ENCODE measurements at places on chromosomes 6 and 20.

GRCh38 chr6:168054765-168055560, 24.0 kb downstream of the FRMD1 start:
- DNase-seq = no peak

GRCh38 chr6:33577106-33577535, 3.0 kb downstream of the BAK1 start:
- no peak for DNase-seq

DNA sequence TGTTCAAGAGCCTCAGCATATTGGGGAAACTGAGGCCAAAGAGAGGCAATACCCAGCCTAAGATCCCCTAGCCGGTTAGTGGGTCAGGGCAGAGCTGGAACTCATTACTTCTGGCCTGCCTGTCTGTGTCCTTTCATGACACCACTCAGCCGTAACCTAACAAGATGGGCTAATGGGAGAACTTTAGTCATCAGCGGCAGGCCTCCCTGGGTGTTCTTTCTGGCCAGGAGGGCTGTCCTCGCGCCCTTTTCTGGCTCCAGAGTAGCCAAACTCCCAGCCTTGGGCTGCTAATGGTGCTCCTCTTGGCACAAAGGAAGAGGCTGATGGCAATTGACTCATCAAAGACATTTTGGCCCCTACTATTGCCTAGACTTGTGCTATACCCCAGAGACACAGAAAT, 76.6 kb downstream of the NCR2 start:
- DNase-seq = no peak

DNA sequence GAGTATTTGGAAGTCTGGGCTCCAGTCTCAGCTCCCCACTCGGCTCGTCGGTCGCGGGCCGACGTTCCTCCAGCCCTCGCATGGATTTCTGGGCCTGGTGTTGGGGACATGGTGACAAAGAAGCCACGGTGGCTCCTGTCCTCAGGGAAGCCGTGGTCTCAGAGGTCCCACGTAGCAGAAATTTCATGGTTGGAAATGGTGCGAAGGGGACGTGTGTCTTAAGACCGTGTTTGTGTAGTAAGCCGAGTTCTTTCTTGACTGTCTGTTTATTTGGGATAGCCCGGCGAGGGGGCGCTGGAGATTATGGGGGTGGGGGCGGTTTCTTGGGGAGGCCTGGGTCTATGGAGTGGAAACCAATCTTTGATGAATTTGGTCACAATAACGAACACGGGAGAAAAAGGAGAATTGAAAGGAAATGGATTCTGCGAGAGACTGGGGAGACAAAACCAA, 23.5 kb upstream of the MAP3K7 start:
- DNase-seq = no peak

DNA sequence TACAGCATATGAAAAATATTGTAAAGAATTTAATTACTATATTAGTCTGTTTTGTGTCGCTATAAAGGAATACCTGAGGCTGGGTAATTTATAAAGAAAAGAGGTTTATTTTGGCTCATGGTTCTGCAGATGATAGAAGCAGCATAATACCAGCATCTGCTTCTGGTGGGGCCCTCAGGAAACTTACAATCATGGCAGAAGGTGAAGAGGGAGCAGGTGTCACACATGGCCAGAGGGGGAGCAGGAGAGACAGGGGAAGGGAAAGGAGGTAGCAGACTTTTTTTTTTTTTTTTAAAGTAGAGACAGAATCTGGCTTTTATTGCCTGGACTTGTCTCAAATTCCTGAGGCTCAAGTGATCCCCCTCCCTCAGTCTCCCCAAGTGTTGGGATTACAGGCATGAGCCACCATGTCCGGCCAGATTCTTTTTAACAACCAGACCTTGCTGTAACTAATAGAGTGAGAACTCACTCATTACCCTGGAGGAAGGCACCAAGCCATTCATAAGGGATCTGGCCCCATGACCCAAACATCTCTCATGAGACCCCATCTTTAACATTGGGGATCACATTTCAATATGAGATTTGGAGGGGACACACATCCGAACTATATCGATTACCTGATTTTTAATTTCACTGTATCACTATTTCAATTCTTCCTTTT, 64.6 kb downstream of the MAN1A1 start:
- DNase-seq = peak; percentile 7

DNA sequence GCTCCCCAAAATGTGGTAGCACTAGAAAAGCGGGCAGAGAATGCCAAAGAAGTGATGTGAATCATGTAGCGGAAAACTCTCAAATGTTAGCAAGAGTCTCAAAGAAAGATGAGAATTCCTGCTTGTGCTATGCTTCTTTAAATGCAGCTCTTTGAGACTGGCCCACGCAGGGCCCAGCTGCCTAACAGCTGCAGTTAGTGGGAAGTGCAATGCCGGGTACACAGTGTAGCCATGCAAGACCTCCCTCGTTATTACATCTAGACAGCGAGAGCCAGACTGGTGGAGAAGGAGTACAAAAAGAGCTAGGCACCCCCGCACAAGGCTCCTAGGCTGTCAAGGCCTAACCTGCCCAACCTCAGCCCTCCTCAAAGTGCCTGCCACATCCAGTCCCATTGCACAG, 201.7 kb upstream of the PRDM1 start:
- no peak for DNase-seq

DNA sequence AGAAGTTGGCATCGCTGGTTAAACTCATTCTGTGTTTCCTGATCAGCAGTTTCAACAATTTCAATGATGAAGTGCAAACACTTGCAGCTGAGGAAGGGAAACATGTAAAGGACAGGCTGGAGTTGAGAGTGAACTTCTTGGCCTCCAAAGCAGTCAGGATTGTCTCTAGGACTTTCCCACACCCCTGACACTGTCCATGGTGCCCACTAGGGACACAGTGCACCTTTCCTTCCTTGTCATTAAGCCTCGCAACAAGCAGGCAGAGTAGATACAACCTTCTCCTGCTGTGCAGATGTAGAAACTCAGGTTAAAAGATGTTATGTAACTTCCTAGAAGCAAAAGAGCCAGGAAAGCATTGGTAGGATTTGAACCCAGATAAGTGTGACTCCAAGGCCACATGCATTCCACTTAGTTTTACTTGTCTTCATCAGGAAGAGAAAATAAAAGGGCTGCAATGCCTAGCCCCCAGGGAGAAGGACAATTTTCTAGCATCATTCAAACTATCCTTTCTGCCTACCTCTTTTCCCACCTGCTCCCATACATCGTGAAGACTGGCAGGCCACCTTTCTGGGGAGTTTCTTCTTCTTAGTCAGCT, 39.2 kb upstream of the IL17A start:
- no peak for DNase-seq

- DNase-seq = peak; percentile 72
Measured at GRCh38 chr6:13302751-13303667, 25.3 kb downstream of the TBC1D7 start.

GRCh38 chr20:32484225-32484957, 100.7 kb downstream of the NOL4L start:
- DNase-seq = peak; percentile 19

DNA sequence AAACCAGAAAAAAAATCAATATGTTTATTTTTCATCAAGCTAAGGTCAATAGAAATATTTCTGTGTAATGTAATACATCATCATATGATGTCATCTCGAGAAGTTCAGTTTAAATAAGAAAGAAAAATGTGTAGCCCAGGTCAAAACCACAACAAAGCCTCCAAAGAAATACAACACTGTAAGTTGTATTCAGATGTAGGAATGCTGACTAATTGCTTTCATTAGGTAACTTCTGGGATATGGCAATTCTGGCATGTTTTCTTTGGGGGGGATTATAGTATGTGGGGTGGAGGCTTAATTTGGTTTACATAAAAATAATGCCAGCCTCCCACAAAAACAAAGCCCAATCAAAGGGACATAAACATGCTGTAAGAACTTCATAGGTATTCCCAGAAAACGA, 881.8 kb upstream of the CITED2 start:
- DNase-seq = no peak

- no peak for DNase-seq
Measured at GRCh38 chr6:5478380-5478779, 217.1 kb downstream of the FARS2 start.

DNA sequence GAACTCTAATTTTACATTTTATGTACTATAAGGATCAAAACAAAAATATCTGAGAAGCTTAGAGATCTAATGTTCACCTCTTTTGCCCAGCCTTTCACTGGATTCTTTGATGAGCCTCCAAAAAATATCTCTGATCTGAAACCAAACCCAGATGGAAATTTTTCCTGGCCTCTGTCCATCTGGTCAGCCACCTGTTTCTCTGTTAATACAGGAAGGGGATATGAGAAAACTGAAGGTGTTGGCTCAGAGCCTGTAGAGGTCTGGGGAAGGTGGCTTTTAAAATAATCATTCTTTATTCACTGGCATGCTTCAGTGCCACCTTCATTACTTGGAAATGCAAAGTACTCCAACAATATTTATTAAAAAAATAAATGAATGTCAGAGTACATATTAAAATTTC, 8.5 kb upstream of the MCM3 start:
- no peak for DNase-seq

- no peak for DNase-seq
Measured at GRCh38 chr20:50272724-50273446, 82.3 kb downstream of the CEBPB start.

GRCh38 chr6:169724494-169725124, at the start of gene PHF10:
Gene PHF10 (minus strand): TSS chr6:169724500. CDS start chr6:169723931, 569 bp downstream.
- peak; percentile 56 for DNase-seq

- DNase-seq = no peak
Measured at GRCh38 chr6:158172001-158172400, 3.9 kb downstream of the GTF2H5 start.

DNA sequence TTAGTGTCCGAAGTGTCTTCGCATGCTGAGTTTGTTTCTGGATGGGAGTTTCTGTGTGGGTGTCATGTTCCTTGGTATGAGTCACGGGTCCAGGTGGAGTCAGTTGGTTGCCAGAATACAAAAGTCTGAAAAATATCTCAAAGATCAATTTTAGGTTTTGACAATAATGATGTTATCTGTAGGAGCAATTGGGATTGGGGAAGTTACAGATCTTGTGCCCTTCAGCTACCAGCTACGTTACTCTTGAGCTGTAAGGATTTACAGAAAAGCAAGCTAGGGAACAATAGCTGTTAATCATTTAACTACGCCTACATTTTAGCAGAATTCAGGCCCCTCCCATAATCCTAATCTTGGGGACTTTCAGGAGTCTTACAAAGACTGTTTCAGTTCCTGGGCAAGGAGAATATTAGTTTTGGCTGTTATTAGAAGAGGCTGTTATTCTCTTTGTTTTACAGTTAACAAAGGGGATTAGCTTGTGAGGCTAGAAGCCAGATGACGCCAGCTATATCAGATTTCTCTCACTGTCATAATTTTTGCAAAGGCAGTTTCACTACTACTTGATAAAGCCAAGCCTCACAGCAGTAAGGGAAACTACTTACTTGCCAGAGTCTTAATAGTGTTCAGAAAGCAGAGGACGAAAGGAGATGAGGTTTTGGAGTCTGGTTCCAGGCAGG, 15.4 kb upstream of the SLC22A16 start:
- DNase-seq = no peak

DNA sequence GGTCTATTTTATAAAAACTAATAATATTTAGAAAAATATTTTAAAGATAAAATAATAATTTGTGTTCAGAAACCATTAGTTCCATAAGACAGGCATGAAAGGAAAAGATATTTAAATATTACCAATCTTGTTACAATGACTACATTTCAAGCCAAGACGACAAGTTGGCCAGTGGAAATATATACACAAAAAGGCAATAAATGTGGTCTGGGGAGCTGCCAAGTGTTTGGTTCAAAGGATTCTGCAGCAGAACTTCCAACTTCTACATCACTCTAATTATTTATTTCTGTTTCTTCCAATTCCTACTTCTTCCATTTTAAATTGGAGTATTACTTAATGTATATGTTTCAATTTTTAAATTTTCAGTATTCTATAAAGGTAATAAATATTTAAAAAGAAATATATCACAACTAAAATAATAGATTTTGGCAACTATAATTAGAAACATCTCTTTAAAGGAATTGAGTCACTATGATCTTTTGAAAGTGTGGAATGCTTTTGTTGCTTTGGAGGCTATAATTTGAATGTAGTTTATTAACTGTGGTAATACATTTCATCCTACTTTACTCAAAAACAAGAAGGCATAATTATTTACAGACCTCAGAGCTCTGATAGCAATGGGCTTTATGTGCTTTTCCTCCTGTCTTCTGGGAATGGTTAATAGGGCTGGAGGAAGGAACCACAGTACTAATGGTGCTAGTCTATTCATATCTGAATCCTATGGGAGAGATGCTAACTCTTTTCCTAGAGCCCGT, 129.7 kb upstream of the FAM184A start:
- no peak for DNase-seq

DNA sequence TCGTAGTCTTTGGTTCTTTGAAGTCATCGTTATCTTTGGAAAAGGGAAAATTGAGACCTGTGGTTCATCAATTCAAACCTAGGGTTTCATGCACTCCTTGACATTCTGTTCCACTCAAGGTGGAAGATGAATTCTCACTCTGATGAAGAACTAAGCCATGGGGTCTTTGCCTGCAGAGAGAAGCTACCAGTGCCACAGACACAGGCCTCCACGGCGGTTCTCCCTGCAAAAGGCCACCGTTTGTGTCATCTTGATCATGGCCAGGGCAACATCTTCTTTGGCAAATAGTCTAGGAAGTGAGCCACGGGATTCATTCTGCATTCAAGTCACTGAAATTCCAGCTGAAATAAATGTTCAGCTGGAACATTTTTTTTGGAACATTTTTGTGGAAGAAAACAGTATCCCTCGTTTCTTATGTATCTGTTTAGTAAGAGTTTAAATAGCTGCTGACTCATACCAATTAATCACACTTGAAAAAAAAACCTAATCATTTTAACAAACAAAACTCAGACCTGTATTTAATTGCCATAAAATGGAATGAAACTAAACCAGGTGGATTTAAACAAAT, 206.0 kb upstream of the FOXQ1 start:
- no peak for DNase-seq

- no peak for DNase-seq
Measured at GRCh38 chr20:35020108-35020928, 64.7 kb downstream of the MYH7B start.

Measured in stimulated activated CD4-positive, alpha-beta T cell treated with anti-CD3 and anti-CD28 coated beads, Interleukin-1b, Interleukin-23, amount 100 ng/mL, for 48 hours (primary cell).